Stimulated activated CD8-positive, alpha-beta memory T cell treated with anti-CD3 and anti-CD28 coated beads, Interleukin-7, amount 100 ng/mL, for 4 hours (primary cell): ENCODE measurements at places on chromosomes 6 and 20.

GRCh38 chr6:118843685-118844390 lies 50.1 kb upstream of the ASF1A start:
- DNase-seq = no peak

DNA sequence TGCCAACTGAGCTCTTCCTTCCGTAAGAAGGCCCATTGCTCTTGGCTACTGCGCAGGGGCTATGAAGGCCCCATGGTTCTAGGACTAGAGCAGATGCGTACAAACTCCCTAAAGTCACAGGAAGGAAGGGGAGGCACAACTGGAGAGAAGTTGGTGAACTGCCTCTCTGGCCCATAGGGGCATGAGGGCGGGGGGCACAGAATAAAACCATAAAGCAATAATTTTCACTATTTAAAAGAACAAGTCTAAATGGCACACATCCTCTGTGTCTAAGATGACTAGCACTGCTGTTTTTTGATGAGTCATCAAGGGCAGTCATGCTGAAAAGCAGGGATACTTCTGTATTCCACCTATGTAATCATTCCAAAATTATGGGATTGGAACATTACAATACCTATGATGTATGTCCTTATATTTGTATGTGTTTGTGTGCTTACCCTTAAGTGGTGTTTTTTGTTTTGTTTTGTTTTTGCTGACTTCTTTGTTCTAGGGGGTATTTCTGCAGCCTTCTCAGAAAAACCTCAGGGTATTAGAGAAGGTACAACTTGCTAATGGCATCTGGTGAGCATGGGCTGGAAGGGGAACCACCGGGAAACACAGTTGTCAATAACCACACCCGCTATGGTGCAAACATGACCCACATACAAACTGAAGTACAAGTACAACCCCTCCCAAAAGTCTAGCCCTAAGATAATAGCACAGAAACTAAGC lies 36.9 kb downstream of the B4GALT5 start:
- peak; percentile 27 for DNase-seq

GRCh38 chr6:124901084-124901483 lies 61.2 kb upstream of the RNF217 start:
- DNase-seq = no peak

DNA sequence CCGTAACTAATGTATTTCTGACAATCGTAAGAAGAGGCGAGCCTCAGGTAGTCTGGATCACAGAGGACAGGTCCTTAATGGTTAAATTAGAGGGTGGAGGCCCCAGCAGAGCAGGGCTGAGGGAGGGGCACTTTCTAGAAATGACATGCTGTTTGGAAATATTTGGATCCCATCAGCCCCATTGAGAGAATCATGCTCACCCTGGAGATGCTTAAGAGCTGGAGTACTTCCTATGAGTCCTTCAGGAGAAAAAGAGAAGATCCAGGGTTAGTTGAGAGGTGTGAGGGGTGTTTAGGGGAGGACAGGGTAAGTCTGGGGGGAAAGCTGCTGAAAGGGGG lies 123.0 kb downstream of the TCP11 start:
- no peak for DNase-seq

GRCh38 chr20:64047968-64048401 lies 1.5 kb downstream of the SOX18 start:
- no peak for DNase-seq

GRCh38 chr20:19344341-19344740 lies 131.9 kb downstream of the SLC24A3 start:
- DNase-seq = no peak

DNA sequence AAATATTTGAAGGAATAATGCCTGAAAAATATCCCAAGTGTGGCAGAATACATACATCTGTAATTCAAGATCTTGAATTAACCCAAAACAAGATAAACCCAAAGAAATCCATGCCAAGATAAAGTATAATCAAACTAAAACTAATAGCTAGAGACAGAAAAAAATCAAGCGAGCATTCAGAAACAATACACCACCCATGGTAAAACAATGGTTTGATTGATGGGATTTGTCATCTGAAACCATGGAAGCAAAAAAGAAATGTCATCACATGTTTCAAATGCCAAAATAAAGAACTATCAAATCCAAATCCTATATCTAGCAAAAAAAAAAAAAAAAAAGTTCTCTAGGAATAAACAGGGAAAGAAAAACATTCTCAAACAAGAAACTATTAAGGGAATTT lies 5.1 kb upstream of the DEFB127 start:
- no peak for DNase-seq
